Nasal cavity respiratory epithelium epithelial cell of viscerocranial mucosa (primary cell): ENCODE measurements at places on chromosomes 16 and 17. TPM values are rescaled to one million over a fixed set of nuclear protein-coding genes. Genes with fewer than 3 reads are reported as not detected.

The SYCE1L gene
- 0.14 and 0.34 TPM in 2 replicates for total RNA-seq

The OR1A1 gene
- under 0.01 TPM in 1 of 2 replicates, not detected in the other for total RNA-seq

The GFAP gene
- under 0.01 TPM in 1 of 2 replicates, not detected in the other for total RNA-seq

The KRT20 gene
- total RNA-seq: not detected in 2 replicates

The ITGAX gene
- under 0.01 TPM in 1 of 2 replicates, not detected in the other for total RNA-seq

The PSME3IP1 gene
- 74.5 and 75.3 TPM in 2 replicates for total RNA-seq

The C1QTNF1 gene
- 3.4 and 8.3 TPM in 2 replicates for total RNA-seq

The TAT gene
- under 0.01 and 0.07 TPM in 2 replicates for total RNA-seq

The SMYD4 gene
- total RNA-seq: 8.5 and 11.2 TPM in 2 replicates

The CLEC18A gene
- 0.34 and 0.85 TPM in 2 replicates for total RNA-seq

The KRT13 gene
- 6.5 and 231 TPM in 2 replicates for total RNA-seq

The STX1B gene
- under 0.01 and 0.07 TPM in 2 replicates for total RNA-seq

The TNK1 gene
- total RNA-seq: 5.8 and 10.6 TPM in 2 replicates

The RNU2-1 gene
- total RNA-seq: not detected in 2 replicates

The TBC1D3 gene
- not detected in 2 replicates for total RNA-seq

The KRTAP1-5 gene
- not detected in 2 replicates for total RNA-seq

The SEPTIN1 gene
- total RNA-seq: 0.07 TPM in 1 of 2 replicates, not detected in the other

The ZNF624 gene
- 5.1 and 6.2 TPM in 2 replicates for total RNA-seq

The PLCD3 gene
- total RNA-seq: 43.4 and 185 TPM in 2 replicates

The ZDHHC7 gene
- 51.6 and 91.2 TPM in 2 replicates for total RNA-seq

The ZFPM1 gene
- 1.7 and 2.8 TPM in 2 replicates for total RNA-seq

The MT4 gene
- total RNA-seq: not detected in 2 replicates

The KRT28 gene
- total RNA-seq: not detected in 2 replicates

The NAGPA gene
- total RNA-seq: 9.6 and 18.2 TPM in 2 replicates

The CBX2 gene
- total RNA-seq: 1.0 and 2.8 TPM in 2 replicates

The ELP5 gene
- 11.0 and 16.7 TPM in 2 replicates for total RNA-seq

The TPSAB1 gene
- total RNA-seq: not detected in 2 replicates

The GNGT2 gene
- not detected in 2 replicates for total RNA-seq

The ABCA5 gene
- total RNA-seq: 16.9 and 17.1 TPM in 2 replicates

The IGF2BP1 gene
- under 0.01 and 0.07 TPM in 2 replicates for total RNA-seq

The KCNJ18 gene
- total RNA-seq: not detected in 2 replicates

The FBXW10 gene
- total RNA-seq: under 0.01 and 0.14 TPM in 2 replicates

The CACNG3 gene
- not detected in 2 replicates for total RNA-seq

The OR1F1 gene
- 0.14 TPM in 1 of 2 replicates, not detected in the other for total RNA-seq

The ZPBP2 gene
- total RNA-seq: not detected in 2 replicates

The SDR42E1 gene
- 28.5 and 37.9 TPM in 2 replicates for total RNA-seq

The KRTAP4-4 gene
- total RNA-seq: not detected in 2 replicates

The ACE gene
- total RNA-seq: under 0.01 and 0.36 TPM in 2 replicates

The MYH11 gene
- total RNA-seq: 0.07 TPM in 1 of 2 replicates, not detected in the other

The MMP25 gene
- total RNA-seq: 0.21 and 0.34 TPM in 2 replicates

The AOC2 gene
- 0.68 and 2.7 TPM in 2 replicates for total RNA-seq

The CCDC200 gene
- not detected in 2 replicates for total RNA-seq
